ENCODE measurements at places on chromosomes 1 and 21.

DNA sequence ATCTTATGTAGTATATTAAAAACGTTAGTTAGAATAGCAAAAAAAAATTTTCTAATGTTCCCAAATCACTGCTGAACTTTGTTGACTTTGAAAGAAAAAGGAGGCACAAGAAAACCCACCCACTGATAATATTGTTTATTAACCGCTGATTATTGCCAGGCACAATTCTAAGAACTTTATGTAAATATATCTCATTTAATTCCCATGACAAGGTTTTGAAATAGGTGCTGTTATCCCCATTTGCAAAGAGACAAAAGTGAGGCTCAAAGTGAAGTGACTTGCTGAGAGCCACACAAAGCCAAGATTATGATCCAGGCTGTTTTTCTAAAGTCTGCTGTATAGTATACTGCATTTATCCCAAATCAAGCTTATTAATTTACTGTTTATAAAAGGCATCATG lies 56.4 kb downstream of the SASS6 start:
- no peak for DNase-seq

DNA sequence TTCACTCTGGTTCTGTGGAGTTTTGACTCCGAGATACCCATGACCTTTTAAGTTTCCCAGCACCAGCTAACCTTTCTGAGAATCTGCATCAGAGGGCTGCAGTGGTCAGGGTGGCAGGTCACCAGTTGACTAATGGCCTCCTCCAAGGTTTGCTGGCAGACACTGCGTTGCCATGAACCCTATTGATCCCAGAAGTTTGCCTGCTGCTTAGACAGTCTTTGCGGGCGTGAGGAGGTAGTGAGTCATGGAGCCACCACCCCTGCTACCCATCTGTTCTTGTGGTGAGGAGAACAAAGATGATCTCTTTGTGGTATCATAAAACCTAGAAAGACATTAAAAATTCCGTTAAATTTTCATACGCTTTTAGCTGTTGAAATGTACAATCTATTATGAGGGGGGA lies 180.4 kb downstream of the FGGY start:
- no peak for DNase-seq

DNA sequence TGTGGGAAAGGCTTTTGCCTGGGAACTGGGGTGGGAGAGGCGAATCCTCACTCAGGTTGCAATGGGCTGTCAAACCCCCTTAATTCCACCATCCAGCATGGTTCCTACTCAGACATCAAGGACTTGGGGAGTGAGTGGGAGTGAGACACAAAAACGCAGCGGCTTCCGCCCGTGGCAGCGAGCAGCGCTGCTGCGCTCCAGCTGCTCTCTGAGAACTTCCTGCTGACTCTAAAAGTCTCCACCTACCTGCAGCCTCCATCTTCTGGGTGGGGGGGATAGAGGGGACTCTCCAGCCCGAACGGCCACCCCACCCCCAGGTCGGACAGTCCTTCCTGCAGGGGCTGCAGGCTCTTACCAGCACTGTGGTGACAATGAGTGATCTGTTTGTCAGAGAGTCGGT lies 184.4 kb downstream of the GRIK3 start:
- no peak for DNase-seq

- no peak for DNase-seq
These were observed 122.3 kb downstream of the PGBD5 start for GRCh38 chr1:230303822-230304221.

- DNase-seq: no peak
These were observed 7.6 kb upstream of the C1QA start for GRCh38 chr1:22628698-22629444.

DNA sequence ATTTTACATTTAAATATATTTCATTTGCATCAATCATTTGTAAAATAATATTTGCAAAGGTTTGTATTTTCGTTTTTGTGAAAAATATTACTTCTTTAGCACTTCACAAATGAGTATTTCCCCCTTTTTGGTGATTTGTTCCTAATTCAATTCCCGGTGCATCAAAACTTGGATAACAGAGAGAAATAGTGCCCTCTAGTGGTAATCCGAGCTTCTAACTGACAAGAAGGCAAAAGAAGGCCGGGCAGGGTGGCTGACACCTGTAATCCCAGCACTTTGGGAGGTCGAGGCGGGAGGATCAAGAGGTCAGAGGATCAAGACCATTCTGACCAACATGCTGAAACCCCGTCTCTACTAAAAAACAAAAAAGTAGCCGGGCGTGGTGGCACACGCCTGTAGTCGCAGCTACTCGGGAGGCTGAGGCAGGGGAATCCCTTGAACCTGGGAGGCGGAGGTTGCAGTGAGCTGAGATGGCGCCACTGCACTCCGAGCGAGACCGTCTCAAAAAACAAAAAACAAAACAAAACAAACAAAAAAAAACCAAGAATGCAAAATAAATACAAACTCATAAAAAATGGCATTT lies 137.7 kb downstream of the COL11A1 start:
- DNase-seq: no peak

- no peak for DNase-seq
These were observed 671.9 kb upstream of the USP24 start for GRCh38 chr1:55886856-55887712.

DNA sequence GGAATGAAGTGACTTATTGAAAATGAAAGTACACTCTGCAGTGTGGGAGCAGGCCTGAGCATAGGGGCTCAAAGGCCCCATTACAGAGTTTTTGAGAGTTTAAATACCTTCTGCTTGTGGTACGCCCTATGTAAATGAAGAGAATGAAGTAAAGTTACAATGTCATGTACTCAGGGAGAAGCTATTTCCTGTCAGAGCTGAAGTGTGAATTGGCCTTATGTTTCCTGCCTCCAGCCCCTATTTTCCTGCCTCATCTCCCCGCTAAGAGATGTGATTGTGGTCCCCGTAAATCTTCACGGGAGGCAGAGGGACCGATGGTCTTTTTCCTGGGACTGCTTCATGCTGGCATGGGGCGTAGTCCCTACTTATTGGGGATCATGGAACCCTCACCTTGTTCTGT lies 2.5 kb upstream of the ZNF683 start:
- DNase-seq: no peak

- no peak for DNase-seq
These were observed 61.3 kb downstream of the DISP1 start for GRCh38 chr1:222876182-222876581.

- no peak for DNase-seq
These were observed 68.5 kb downstream of the SLC37A1 start for GRCh38 chr21:42581993-42582786.

DNA sequence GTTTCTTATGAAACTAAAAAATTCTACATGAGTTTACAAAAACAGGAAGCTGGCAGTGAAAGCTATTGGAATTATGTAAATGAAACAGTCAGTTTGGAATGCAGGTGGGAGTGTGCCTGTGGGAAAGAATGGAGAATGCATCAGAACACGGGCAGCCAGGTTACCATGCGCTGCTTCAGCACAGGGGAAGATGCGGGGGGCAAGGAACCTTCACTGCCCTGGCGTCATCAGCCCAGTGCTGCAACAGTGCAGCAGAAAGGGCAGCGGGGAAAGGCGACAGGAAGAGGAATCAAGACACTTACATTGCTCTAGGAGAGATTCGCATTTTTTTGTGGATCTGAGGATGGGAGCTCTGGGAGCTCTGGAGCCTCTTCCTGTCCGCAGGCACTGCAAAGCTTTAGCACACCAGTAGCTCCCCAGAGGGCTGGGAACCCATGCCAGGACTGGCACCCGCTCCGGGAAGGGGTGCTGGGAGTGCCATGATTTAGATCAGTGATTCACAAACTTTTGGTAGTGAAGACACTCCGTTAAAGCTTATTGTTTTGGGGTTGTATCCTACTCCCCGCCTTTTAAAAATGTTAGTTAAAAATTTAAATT lies 64.1 kb upstream of the WDR26 start:
- no peak for DNase-seq

- DNase-seq: no peak
These were observed 367.6 kb downstream of the PTBP2 start for GRCh38 chr1:97089173-97089572.

- DNase-seq: no peak
These were observed 55.1 kb downstream of the MACO1 start for GRCh38 chr1:25485536-25486411.

- DNase-seq: no peak
These were observed 3.1 kb upstream of the VWA1 start for GRCh38 chr1:1432274-1432950.

DNA sequence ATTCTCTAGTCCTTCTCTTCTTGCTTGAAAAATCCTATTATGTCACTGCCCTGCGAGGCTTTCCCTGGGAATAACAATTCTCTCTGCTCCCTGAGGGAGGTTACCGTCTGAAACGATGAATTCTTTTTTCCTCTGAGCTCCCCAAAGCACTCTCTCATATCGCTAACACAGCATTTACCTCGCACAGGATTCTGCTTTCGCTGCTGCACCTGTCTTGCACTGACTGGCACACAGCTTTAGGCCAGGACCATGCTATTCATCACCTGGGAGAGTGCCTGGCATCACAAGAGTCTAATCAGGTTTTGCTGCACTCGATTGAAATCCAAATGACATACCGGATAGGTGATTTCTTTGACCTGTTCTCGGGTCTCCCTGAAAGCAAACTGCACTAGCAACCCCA lies 52.8 kb upstream of the GNG4 start:
- DNase-seq: no peak

- no peak for DNase-seq
These were observed 93.6 kb downstream of the LEPR start for GRCh38 chr1:65514041-65514440.

- no peak for DNase-seq
These were observed 192.7 kb downstream of the PTPRU start for GRCh38 chr1:29428997-29429396.

DNA sequence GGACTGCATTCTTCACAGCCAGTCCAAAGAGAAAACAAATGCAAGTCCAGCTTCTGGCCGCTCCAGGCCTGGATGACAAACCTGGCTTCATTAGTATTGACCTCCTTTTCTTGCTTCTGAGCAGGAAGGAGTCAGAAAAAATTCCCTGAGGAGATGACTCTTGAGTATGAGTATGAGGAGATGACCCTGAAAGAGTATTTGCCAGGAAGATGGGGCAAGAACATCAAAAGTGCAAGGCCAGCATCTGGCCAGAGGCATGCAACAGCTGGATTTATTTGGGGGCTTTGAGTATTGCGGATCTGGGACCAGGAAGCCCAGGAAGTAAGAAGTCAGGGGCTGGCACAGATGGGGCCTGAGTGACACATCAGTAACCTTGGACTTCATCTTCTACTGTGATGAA lies 113.9 kb downstream of the GLIS1 start:
- no peak for DNase-seq

- no peak for DNase-seq
These were observed 11.4 kb upstream of the RPTN start for GRCh38 chr1:152170287-152170905.

DNA sequence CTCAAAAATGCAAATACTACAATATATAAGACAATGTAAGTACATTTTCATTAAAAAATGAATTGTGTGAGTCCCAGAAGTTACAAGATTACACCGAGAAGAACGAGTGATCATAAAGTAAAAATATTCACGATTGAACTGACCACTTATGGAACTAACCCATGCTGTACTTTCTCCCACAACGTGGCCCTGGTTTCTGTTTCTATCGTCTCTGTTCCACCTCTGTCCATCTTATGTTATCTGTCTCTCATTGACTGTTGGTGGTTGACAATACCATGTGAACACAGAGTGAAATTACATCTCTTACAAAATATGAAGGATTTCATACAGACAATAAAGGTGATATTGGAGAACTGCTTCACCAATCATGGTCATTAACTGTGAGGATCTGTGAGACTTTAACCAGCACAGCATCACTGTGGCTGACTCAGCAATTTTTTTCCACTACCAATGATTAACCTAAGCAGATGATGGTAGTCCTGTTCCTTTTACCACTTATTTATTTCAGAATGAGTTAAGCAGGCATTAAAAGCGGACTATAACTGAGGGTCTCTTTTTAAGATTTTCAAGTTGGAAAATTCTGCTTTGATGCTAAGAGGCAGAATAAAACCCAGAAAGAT lies 165.1 kb downstream of the TGFB2 start:
- DNase-seq: no peak

GRCh38 chr1:176767714-176768136 lies 304.8 kb downstream of the PAPPA2 start:
- DNase-seq: no peak

- DNase-seq: no peak
These were observed 130.3 kb downstream of the CASZ1 start for GRCh38 chr1:10665930-10666850.

GRCh38 chr21:36477001-36477400 lies 2.9 kb downstream of the CLDN14 start:
- DNase-seq: no peak

DNA sequence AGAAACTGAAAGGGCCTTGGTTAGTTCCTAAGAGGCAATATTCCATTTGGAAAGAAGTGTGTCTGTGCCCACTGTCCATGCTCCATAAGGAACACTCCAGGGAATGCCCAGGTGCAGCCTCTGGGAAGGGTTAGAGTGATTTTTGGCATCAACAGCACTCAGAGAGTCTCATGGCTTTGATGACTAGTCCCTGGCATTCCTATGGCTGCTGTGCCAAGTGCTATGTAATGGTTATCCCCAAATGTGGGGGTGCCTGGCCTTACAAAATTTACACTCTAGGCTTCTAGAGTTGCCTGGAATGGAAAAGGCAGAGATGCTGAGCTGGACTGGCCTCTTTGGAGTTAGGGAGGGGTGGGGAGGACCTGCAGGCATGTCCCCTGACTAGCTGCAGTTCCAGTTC lies 75.0 kb upstream of the BCAR3 start:
- DNase-seq: no peak

GRCh38 chr1:231702331-231702730 lies 75.7 kb downstream of the DISC1 start:
- no peak for DNase-seq

DNA sequence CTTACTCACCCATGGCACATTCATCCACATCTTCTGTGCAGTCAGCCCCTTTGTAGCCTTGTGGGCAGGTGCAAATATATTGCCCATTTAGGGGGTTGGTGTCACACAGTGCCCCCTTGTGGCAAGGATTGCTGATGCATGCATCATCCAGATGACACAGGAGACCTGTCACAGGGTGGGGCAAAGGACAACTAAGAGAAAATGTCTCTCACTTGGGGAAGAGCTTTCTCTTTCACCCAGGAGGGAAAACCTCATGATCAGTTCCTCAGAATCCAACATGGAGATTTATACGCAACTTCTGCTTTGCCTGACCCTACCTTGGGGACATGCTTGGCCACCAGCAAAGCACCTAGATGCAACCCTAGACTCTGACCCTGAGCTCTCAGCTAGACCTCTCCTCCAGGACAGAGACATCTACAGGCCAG lies 71.8 kb upstream of the ADAM30 start:
- DNase-seq: peak; percentile 53

GRCh38 chr1:64098436-64098835 lies 105.0 kb upstream of the UBE2U start:
- DNase-seq: no peak
